Eye (tissue), 1 donor: ENCODE measurements at places on chromosomes 11 and 22.
A peak's percentile ranks its signal among the peaks of the same experiment; 100 is the strongest.

- DNase-seq = peak; percentile 76
These were observed 19.3 kb downstream of the RFPL1 start for GRCh38 chr22:29457730-29458129.

- DNase-seq = no peak
These were observed 3.2 kb downstream of the FGF3 start for GRCh38 chr11:69815973-69816372.

- no peak for DNase-seq
These were observed 19.3 kb downstream of the MB start for GRCh38 chr22:35597692-35598395.

DNA sequence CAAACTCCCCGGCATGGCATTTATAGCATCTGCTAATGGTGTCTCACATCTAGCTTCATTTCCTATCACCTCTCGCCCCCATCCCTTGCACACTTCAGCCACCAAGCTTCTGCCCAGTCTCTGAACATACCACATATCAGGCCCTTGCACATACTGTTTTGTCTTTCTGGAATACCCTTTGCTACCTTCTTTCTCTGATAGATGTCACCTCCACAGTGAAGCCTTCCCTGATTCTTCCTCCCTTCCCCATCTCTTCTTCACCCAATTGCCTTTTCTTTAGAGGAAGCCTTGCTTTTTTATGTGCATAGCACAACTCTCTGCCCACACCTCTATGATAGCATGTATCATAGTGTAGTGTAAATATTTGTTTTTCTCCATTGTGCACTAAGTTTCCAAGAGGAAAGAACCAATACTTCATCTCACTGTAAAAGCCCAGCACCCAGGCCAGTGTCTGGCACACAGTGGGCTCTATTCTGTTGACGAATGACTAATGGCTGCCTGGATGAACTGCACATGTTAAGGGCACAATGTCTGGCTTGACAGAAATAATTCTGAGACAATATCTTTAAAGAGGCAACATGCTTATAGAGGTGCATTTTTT, 27.8 kb downstream of the P4HA3 start:
- DNase-seq = no peak

GRCh38 chr11:11086979-11087378, 229.1 kb upstream of the ZBED5 start:
- DNase-seq = no peak

DNA sequence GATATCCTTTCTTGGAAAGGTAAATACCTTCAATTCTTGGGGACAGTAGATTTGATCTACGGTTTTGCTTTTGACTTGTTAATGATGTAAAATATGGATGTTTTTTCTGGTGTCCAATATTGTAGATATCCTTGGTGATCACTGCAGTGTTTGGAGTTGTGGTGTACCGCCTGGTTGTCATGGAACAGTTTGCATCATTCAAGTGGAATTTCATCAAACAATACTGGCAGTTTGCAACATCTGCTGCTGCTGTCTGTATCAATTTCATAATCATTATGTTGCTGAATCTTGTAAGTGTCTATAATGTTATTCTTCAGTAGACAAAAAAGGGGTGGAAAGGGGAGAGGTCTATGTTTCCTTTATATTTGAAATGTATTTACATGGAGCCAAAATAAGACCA, 27.4 kb upstream of the MUC15 start:
- DNase-seq = peak; percentile 22

GRCh38 chr22:44831885-44832284, 79.5 kb downstream of the ARHGAP8 start:
- no peak for DNase-seq

DNA sequence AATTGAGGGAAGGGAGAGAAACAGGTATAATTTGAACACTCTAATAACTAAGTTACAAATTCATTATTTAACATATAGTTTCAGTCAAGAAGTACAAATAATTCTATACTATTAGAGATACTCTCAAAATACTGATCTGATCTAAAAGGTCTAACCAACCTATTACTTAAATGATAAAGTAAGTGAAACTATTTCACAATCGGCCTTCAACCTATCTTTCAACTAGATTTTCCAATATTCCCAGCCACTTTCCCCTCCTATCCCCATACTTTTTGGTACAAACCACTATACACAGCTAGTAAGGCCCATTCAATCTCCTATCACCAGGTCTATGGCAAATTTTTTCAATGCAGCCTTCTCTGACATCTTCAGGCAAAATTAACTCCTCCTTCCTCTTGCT, 106.7 kb downstream of the SIK3 start:
- DNase-seq = no peak

DNA sequence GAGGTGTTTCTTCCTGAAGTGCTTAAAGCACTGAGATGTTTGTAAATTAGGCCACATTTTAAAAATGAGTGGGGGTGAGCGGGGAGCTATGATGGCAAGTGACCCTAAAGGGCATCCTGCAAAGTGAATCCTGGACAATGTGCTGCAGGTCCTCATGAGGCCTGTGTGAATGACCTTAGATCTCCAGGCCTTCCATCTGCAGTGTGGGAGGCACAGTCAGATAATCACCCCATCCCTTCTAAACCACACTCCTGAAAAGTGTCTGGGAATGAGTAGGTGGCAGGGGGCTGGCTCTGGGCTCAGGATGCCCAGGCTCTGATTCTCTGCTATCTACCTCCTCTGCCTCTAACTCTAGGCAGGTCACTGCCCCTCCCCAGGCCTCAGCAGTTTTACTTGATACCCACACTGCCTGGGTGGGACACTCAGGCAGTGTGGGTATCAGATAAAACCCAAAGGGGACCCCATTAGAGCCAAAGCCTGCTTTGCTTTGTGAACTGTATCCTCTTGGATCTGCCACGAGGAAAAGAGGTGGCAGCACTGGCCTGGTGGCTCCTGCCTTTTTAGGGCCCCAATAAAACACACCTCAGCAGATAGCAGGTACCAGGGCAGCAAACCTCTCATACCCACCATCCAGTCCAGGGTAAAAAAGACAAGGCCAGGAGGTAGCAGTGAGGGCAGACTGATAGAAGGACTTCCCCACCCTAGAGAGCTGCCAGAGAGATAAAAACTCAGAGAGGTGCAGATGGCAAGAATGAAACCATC, 10.5 kb downstream of the STARD10 start:
- no peak for DNase-seq

DNA sequence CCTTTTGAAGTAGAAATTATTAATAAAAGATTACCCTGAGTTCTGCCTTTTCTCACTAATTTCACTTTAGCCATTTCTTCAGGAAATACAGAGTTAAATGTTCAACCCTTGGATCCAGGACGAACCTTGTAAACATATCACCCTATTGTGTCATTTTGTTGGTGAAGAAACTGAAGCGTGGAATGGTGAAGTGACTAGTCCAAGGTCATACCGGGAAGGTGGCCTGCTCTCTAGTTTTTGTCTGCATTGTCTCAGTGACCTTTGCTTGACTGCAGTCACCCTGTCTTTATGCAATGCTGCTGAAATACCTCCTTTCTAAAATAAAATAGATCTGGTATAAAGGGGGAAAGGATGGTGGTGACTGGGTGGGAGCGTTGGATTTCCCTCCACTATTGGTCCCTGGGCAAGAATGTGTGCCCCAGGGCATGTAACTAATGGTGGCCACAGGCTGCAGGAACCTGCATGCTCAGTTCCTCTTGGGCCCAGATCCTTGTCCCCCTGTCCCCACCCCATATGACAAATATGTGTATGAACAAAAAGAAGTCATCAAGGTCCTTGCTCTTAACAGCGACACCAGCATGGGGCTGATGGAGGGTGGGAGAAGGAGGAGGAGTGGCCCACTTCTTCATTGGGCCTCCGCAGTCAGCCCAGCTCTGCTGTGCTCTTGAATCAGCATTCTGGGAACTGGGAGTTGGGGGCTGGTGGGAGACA, 977 bp upstream of the SORL1-AS1 start:
- DNase-seq = no peak

DNA sequence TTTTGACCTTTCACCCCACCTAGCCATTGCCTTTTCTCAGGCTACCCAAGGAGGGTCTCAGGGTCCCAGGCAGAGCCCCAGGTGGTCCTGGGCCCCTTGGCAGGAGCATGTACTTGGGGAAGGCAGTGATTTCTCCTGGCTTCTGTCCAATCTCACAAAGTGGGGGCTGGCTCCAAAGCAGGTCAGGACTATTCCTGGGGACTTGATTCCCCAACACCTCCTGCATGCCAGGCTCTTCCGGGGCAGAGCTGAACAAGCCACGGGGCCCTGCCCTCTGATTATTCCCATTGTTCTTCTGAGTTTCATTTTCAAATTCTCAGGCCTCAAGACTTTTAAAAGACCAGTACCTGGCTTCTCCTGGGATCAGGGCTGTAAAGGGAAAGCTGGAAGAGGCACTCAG, 1.5 kb upstream of the TCF20 start:
- no peak for DNase-seq

DNA sequence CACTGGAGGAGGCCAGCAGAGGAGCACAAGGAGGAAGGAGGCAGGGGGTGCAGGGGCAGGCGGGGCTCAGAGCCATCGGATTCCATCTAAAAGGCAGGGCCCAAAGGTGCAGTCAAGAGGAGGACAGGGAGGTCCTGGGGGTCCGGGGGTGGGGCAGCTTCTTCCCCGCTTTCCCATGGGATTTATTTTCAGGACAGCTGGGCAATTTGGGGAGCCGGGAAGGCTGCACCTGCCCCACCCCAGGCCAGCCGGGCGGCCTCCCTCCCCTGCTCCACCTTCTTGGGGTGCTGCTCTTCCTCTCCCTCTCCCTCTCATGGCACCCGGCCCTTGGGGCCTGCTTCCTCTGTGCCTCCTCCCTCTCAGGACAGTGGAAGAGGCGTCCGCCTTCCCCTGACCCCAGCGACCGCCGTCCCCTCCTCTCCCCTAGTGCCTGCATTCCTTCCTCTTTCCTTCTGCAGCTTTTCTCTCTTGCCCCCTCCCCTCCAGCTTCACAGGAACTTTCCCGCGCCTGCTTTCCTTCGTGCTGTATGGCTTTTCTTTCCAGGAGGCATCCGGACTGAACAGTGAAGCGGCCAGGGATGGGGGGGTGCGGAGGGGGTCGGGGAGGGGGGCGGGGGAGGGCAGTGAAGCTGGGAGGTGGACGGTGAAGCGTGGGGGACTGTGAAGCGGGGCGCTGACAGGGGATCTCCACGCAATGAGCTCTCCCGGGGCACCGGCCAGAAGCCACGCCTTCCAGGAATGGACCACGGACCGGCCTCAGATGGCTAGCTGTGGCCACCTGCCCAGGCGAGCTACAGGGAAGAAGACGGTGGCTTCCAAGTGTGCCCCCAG, 26.9 kb downstream of the APOBEC3H start:
- DNase-seq = peak; percentile 53

DNA sequence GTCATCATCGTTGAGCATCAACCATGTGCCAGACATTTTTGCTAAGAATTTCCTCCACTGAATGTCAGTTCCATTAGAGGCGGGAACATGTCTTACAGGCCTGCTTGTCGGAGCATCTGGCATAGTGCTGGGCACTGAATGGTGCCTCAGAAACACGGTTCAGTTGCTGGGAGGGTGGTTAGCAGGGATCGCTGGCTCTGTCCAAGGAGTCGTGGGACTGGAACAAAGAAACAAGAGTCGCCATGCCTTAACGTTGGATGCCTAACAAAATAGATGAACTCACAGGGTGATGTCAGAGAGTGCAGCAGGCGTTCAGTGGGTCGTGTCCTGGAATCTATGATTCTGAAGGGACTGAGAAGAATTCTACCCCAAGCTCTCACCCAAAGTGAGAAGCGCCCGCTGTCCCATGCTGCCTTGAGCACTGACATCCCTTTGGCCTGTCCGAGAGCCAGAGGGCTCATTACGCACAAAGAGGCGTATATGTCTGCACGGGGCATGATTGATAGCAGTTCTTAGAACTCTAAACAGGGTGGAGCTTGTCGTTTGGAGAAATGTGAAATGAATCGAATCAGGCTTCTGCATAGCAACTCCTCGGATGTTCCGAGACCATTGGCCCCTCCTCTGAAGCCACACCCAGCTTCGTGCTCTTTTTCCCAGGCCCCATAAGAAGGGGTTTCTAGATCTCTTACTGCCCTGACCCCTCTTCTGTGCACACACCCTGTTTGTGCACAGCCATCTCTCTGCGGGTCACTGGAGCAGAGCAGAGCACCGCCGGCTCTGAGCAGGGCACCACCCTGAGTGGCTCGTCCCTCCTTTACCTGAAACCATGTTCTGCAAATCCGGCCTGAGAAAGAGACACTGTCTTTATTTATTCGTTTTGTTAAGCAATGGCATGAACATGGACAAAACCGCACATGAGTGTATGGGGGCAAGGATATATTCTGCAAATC, 113.1 kb upstream of the B3GAT1 start:
- no peak for DNase-seq

DNA sequence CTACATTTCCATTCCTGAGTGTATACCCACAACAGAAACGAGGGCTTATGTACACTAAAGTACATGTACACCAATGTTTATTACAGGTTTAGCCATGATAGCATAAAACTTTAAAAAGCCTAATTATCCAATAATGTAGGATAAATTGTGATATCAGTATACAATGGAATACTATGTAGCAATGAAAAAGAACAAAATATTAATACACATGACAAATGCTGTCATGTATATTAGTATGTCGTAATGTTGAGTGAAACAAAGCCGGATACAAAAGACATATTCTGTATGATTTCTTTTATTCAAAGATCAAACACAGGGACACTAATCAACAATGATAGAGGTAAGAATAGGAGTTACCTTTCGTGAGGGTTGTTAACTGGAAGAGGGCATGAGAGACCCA, 2.7 kb downstream of the SAA4 start:
- DNase-seq = no peak

DNA sequence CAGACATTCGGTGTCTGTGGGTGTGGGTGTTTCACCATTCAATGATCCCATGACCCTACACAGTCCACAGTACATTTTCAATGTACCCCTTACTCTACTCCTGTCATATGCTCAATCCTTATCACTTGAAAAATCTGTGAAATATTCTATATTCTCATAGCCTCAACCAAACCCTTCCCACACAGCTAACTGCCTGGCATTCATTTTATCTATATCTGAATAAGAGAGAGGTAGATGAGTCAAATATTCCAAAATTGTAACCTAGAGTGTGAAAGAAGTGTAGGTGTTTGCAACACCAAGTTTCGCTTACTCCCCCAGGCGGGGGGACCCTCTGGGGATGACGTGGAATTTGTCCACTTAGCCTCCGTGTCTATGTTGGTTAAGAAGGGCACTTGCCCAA, 354.8 kb downstream of the ETS1 start:
- no peak for DNase-seq

GRCh38 chr11:38710262-38710661, 2112.2 kb upstream of the RAG2 start:
- no peak for DNase-seq

DNA sequence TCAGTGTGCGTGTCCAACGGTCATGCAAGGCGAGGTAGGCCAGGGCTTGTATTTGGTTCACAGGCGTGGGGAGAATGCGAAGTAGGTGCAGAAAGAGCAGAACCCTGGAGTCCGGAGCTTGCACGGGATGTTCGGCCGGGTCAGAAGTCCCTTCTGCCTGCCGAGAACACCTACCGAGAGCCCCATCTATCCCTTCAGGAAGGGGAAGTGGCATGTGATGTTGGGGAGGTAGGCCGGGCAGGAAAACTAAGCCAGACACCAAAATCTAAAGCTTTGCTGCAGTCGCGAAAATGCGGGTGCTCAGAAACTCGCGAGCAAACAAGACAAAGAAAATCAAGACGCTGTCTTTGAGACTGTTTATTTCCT, 435 bp upstream of the TAF6L start:
- DNase-seq = no peak

DNA sequence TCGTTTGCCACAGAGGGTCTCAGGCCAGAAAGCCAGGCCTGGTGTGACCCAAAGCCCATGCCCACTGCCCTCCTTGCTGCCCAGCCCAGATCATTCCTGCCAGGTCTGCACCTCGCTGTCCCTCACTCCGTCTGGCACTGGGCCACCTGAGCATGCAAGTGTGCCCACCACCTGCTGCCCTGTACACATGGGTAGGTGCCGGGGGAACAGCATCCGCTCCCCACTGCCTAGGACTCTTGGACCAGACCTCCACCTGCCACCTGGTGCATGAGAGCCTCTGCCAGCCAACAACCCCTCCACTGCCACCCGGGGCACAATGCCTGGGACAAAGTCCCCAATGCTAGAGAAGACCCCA, 12.5 kb downstream of the MGAT3 start:
- no peak for DNase-seq
